ENCODE measurements at places on chromosomes 11 and 22.

DNA sequence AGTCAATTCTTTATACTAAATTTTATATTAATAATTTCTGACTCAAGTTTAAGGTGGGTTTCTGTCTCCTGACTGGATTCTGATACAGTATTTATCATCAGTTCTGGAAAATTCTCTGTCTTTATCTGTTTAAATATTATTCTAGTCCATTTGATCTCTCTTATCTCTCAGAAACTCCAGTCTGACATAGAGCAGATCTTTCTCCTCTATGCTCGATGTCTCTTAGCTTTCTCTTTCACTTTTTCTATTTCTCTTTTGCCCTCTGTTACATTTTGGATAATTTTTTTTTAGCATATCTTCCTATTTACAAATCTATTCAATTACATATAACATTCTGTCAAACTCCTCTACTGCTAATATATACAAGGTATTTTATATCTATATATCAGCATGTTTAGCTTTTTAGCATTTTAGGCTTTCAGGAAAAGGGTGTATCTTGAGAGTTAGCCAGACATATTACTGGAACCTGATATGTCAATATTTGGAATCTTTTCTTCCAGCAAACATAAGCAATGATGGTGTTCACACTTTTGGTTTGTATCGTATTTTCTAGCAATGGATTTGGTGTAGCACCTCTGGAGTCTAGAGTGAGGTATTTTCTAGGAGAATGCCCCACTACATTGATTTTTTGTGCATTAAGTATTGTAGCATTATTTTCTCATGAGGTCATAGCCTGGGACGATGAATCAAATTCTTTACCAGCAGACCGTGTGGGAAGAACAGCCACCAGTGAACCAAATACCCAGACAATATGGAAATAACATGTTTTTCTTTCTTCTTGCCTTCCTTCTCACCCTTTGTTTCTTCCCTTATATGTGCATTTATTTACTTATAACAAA is 4.1 kb upstream of the NNMT start:
- peak; percentile 76 for DNase-seq

DNA sequence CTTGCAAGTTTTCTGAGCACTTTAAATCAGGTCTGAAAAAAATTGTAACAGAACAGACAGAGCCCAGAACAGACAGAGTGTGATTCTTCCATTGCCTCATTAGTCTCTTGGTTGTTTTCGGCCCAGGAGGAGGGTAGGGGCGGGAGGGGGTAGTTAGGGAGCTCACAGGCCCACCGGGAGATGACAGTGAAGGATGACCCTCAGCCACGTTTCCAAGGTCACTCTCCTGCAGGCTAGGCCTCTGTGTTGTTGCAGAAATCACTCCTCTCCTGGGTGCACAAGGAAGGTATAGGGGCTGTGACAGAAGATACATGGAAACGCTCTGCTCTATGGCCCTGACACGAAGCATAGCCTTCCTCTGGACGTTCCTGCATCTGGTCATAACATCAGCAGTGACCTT is 69.3 kb downstream of the ABTB2 start:
- no peak for DNase-seq

- no peak for DNase-seq
Observed at GRCh38 chr11:127492029-127492428, 491.5 kb upstream of the KIRREL3 start.

DNA sequence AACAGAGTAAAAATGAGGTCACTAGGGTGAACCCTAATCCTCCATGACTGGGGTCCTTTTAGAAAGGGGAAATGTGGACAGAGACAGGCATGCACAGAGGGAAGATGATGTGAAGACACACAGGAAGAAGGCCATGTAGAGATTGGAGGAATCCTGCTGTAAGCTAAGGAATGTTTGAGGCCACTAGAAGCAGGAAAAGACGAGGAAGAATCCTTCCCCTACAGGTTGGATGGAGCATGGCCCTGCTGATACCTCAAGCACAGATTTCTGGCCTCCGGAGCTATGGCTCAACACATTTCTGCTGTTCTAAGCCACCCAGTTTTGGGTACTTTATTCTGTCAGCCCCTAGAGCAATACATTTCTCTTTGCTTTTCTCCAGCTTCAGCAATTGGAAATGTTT is 486.9 kb downstream of the MIAT start:
- DNase-seq: no peak

DNA sequence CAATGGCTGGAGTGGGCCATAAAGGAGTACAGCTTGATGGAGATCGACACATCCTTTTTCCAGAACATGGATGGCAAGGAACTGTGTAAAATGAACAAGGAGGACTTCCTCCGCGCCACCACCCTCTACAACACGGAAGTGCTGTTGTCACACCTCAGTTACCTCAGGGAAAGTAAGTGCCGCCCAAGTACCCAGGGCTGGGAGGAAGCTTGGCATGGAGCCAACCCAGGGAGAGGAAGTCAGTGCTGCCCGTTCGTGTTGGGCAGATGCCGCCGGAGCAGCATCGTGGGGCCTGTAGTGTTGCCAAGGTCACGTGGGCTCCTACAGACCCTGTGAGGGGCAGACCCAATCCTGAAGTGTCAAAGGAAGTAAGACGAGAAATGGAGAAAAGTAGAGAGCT is 78.9 kb downstream of the FLI1 start:
- DNase-seq: no peak

GRCh38 chr11:59138643-59139042 is 4.0 kb upstream of the FAM111A start:
- DNase-seq: no peak

Data from AG04449 (cell line).